ENCODE measurements at places on chromosomes 12 and 14.

GRCh38 chr12:15700595-15700994 lies 88.6 kb downstream of the EPS8 start:
- DNase-seq = no peak

DNA sequence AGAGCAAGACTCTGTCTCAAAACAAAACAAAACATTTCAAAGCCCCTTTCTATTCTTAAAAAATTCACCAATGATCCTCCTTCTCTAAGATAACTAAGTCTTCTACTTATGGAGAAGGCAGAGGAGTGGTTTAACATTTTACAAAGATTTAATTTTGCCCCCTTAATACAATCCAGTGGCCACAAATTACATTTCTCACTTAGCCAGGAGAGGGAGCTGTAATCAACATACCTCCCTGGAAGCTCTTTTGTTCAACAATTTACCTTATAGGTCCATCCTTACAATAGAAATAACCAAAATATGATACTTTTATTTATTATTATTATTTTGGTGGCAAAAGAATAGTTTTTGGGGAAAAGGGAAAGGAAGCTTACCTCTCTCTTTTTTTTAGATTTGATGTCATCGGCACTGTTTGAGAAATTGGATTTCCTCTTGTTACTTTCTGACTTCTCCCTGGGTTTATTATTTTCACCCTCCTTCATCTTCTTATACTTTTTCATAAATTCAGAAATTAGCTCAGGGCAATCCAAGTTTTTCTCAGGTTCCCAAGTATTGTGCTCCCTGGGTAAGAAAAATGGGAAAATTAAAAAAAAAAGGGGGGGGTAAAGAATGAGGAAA lies 28.1 kb downstream of the CBX5 start:
- DNase-seq = no peak

- DNase-seq = no peak
These were observed 52.5 kb downstream of the FGD4 start for GRCh38 chr12:32451816-32452215.

DNA sequence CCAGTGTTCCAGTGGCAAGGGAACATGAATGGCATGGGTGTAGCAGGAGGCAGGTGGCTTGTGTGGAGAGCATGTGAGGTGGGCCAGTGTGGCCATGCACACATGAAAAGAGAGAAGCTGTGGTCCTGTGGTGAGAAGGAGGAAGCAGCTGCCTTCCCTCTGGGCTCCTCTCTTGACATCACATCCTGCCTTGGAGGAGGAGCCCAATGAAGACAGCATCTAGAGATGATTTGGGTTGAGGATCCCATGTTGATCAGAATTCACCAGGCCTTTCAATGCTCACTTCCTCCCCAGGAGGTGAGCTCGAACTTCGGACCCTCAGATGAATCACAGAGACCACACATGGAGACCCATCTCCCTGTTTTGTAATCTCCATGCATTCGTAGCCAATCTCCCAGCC lies 82.6 kb downstream of the LRRC74A start:
- DNase-seq = no peak
